Hematopoietic multipotent progenitor cell treated with erythropoietin and hydrocortisone succinate and interleukin-3 and kit ligand, for 15 days (in vitro differentiated cells): ENCODE measurements at places on chromosomes 5 and 9.

GRCh38 chr5:37316027-37316426 lies 54.9 kb downstream of the NUP155 start:
- no peak for DNase-seq

DNA sequence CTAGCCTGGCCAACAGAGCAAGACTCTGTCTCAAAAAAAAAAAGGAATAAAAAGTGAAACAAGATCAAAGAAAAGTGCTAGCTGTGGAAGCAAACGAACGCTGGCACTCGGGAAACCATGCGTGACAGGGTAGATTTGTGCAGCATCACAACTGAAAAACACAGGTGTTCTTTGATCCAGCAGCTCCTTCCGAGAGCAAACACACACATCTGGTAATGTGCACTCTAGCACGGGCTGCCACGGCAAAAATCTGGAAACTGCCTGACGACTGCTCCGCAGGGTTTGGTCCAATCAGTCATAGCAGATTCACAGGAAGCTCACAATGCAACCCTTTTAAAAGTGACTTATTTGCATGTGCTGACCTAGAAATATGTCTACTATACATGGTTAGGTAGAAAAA lies 80.0 kb downstream of the SYK start:
- DNase-seq: no peak

DNA sequence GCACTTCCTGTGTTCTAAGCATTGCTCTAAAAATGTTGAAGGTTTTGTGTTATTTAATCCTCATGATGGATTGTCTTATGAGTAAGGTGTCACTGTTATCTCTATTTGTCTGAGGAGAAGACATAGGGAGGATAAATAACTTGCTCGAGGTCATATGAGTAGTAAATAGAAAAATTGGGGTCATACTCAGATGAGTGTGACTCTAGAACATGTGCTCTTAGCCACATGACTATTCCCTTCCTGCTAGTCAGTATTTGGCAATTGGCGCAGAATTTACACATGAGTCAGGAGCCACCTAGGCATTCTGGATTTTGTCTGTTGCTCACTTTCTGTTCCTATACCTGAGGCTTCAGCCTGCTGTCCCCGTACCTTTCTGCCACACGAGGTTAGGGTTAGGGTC lies 234.6 kb upstream of the CD180 start:
- no peak for DNase-seq

GRCh38 chr9:89732295-89732938 lies 127.6 kb downstream of the GADD45G start:
- DNase-seq: no peak

- DNase-seq: no peak
These were observed 90.8 kb downstream of the C5orf15 start for GRCh38 chr5:133877351-133878235.

GRCh38 chr9:109973336-109973735 lies 193.3 kb downstream of the PALM2AKAP2 start:
- DNase-seq: no peak

DNA sequence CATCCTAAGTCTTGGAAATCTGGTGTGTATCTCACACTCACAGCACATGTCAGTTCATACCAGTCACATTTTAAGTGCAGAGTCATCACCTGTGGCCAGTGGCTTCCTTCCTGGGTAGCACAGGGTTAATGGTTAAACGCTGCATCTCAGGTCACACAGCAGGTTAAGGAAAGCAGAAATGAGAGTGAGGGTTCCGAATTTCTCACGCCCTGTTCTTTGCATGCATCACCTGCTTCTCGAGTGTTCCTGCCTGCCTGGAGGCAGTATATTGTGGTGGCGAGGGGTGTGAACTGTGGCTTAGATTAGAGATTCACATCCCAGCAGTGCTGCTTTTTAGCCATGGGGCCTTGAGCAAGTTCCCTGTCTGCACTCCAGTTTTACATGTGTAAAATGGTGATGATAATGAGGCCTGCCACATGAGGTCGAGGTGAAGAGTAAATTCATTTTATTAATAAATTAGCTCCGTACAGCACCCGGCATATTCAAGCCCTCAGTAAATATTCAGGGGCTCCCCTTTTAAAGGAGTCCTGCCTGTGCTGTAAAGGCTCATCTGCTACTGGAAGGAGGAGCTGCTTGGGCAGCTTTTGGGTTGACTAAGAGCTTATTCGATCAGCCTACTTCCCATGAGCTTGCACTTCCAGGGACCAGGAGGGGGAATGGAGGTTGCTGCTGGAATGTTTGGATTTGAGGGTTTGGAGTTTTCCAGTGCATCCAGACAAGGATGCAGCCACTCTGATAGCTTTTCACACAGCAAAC lies 61.1 kb upstream of the SAP30L start:
- no peak for DNase-seq

GRCh38 chr9:122806661-122807060 lies 6.7 kb downstream of the OR1K1 start:
- DNase-seq: no peak

DNA sequence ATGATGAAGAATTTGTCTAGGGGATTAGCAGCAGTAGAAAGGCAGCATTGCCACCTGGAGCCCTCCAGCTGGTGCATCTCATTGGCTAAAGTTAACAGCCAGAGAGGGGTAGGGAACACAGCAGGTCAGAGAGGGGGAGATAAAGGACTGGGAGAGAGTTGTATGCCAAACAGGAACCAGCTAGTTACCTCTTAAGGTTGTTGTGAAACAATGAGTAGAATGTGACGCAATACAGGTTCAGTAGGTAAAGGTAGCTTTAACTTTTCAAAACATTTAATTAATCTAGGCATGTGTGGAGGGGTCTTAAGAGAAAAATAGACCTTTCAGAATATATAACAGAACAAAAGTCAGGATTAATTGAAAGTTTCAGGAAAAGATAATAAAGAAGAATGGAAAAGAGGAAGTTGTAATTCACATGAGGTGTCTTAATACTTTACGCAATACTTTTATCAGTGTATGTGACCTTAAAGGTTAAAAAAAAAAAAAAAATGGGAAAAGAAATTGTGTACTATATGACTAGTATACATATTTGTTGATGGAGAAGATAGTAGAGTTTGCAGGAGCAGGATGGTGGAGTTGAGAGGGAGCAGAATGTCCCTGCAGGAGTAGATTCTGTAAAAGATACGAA lies 14.3 kb downstream of the FBXO38 start:
- no peak for DNase-seq

DNA sequence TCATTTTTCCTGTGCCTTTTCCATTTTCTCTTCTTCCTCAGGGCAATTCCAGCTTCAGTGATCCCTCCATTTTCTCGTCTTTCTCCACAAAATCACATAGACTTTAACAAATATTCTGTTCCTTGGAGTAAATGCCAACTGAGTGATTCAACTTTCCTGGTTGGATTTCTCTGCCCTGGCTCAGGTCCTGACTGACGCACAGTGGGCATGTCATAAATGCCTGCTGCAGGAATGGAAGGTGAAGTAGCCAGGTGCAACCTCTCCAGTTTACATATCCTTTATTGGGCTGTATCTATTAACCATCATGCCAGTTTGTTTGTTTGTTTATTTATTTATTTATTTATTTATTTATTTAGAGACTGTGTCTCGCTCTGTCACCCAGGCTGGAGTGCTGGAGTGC lies 95.1 kb downstream of the MEF2C start:
- DNase-seq: no peak

DNA sequence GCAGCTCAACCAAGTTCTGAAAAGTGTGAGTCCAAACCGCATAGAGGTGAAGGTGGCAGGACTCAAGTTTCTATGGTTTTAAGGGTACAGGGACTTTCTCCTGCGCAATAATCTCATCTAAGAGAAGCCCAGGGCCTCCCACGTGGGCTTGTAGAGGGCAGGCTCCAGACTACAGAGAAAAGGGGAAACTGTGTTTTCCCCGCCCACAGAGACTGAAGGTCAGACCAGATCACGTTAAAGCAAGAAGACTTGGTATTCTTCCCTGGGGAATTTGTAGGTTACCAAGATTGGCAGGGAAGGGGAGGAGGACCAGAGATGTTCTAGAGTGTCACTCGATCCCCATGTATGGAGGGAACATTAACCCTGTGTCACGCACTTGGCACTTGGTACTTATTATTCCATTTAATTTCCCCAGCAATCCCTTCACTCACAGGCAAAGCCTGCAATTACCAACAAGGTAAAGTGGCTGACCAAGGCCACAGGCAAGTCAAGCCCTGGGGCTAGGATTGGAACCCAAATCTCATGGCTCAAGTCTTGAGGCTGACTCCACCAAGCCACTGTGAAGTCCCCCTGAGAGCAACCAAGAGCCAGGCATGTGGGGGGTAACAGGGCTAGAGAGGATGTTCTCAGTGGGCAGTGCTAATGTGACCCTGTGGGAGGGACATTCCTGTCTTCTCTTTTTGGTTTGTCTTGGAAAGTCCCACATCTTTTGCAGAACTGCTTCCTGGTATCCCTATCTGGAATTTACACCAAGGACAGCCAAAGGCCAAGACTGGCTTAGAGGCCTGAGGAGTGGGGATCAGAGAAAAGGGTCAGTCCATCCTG lies 18.3 kb upstream of the NEK6 start:
- no peak for DNase-seq

- DNase-seq: no peak
These were observed 140.5 kb downstream of the MUSK start for GRCh38 chr9:110809038-110809595.

GRCh38 chr9:126681336-126681735 lies 67.6 kb downstream of the LMX1B start:
- no peak for DNase-seq

DNA sequence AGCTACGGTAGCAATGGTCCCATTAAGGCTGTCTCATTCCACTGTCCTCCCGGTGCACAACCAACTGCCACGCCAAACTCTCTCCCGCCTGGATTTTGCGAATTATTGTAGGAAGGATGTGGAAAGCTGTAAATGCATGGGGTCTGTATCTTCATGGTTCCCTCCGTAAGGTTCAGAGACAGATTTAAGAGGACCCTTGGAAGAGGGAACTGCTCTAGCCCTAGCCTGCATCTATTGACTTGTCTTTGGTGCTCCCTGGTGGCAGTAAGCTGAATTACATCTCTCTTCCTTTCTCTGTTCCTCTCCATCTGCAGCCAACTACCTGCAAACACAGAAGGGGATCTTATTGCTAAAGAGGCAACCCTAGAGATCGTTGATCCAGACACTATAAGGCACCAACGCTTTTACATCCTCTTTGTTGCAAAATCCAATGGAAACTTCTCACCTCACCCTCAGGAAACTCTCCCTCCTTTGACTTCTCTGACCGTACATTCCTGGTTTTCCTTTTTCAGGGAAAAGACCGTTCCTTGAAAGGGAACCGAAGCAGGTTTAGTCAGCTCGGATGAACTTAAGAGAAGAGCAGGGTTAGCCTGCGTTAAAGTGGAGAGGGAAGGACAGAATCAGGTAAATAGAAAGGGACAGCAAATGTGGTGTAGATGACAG lies 11.9 kb downstream of the CAPSL start:
- DNase-seq: peak; percentile 40

DNA sequence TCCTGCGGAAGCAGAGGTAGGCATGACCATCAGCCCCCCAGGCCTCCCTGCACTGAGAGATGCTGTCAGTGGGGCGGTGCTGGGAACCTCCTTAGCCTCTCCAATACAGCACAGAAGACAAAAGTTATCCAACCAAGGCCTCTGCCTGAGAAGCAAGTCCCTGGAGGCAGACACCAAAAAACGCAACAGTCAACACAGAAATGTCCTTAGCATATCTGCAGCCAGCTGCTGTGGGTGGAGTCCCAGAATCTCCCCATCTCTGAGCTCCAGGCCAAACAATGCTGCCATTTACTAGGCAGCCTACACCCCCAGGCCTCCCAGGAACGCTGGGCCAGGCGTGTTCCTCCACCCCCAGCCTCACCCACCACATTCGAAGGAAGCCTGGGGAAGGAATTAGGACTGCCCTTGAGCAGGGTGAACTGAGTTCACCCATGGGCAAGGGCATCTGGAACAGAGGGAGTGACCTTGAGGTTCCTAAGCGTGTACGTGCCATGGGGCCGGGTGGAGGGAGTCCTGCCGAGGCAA lies 43.7 kb downstream of the STK10 start:
- DNase-seq: peak; percentile 90
